ENCODE measurements at places on chromosomes 5 and 9.

GRCh38 chr5:109177227-109177626 lies 232.5 kb downstream of the PJA2 start:
- DNase-seq = no peak

- DNase-seq = no peak
Observed at GRCh38 chr5:129204525-129204924, 110.0 kb downstream of the ISOC1 start.

- DNase-seq = no peak
Observed at GRCh38 chr5:170749911-170750431, 33.6 kb upstream of the GABRP start.

DNA sequence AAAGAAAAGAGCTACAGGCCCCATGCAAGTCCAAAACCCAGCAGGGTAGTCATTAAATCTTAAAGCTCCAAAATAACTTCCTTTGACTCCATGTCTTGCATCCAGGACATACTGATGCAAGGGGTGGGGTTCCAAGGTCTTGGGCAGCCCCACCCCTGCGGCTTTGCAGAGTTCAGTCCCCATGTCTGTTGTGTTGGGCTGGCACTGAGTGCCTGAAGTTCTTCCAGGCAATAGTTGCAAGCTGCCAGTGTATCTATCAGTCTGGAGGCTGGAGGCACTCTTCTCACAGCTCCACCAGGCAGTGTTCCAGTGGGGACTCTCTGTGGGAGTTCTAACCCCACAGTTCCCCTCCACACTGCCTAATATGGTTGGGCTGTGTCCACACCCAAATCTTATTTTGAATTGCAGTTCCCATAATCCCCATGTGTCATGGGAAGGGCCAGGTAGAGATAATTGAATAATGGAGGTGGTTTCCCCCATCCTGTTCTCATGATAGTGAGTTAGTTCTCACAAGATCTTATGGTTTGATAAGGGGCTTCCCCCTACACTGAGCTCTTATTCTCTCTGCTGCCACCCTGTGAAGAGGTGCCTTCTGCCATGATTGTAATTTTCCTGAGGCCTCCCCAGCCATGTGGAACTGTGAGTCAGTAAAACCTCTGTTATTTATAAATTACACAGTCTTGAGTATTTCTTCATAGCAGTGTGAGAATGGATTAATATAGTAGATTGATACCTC lies 237.5 kb upstream of the ADRA1B start:
- no peak for DNase-seq

DNA sequence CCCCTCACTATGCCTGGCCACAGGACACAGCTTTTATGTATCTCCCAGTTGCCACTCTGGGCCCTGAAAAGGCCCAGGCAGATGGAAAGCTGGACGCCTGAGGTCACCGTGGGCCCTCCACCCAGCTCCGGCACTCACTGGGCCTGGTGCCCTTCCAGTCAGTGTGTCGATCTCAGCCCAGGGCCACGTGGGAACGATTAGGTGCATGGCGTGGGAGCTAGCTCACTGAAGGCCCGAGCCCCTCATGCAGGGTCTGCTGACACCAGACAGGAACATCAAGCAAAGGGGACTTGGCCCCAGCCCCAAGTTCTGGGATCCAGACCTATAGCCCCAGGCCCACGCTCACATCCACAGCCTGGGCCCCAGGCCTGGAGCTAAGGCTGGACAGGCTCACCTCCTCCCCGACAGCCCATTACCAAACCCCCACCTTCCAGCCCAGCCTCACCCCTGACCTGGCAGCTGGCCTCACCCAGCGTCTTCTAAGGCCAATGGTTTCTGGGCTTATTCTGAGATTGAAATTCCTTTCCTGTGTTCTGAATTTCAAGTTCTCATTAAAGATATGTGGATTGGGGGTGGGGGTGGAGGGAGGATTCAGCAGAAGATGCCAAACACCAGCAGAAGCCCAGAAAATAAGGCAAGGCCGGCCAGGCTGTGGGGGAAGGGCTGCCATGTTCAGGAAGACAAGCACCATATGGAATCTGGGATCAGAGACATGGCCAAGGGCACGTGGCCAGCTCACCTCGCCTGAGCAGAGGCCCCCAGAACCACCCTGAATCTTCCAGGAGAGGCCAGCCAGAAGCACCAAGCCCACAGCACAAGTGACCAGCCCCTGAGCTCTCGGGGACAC lies 74.5 kb downstream of the ADAMTS2 start:
- DNase-seq = no peak

- DNase-seq = no peak
Observed at GRCh38 chr9:19828576-19829109, 39.8 kb upstream of the SLC24A2 start.

GRCh38 chr5:134079748-134080581 lies 34.5 kb upstream of the TCF7 start:
- DNase-seq = no peak

- DNase-seq = no peak
Observed at GRCh38 chr5:138111937-138112336, 27.3 kb downstream of the NME5 start.

DNA sequence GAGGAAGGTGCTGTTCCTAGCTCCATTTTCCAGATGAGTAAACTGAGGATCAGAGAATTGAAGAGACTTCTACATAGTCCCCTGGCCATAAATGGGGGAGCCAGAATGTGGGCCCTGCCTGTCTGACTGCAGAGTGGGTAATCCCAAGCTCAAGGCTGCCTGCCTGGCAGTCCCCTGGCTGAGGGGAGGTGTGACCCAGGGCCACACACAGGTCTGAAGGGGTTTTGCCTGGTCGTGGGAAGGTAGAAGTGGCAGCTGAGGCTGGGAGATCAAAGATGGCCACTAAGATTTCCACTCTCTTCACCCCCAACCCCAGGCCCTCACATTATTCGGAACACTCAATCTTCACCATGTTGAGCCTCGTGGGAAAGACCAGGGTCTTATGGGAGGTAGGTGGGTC lies 176.3 kb downstream of the MACROH2A1 start:
- DNase-seq = no peak

DNA sequence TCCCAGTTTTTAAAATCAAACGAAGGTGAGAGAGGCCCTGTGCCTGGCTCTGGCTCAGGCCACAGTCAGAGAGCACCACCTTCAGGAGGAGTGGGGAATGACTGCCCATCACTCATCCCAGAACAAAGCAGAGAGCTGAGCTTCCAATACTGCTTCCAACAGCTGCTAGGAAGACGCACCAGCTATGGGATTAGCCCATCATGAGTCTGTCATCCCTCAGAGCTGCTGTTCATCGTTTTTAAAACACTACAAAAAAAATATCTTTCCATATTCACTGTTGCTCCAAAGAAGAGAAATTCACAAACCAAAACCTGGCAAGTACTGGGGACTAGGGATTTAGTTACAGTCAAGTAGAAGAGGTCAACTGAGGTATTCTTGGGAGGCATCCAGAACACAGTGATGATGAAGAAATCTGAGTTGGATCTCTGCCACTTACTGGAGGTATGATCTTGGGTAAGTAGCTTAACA lies 102.4 kb downstream of the CDK5RAP2 start:
- peak; percentile 27 for DNase-seq

GRCh38 chr5:31845361-31845760 lies 206.4 kb downstream of the PDZD2 start:
- no peak for DNase-seq

DNA sequence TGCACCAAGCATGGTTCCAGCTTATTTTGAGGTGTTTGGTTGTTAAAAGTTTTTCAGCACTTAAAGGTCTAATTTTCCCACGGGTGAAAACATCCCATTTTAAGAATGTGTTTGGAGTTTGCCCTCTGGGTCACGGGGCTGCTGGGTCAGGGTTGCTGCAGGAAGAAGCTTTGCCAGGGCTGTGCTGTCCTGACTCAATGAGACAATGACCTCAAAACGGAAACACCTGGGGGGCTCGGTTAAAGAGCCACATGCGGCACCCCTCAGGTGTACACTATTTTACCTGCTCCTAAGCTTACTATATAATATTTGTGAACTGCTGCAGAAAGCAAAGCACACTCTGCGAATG lies 27.6 kb downstream of the UBE2QL1 start:
- DNase-seq = no peak

DNA sequence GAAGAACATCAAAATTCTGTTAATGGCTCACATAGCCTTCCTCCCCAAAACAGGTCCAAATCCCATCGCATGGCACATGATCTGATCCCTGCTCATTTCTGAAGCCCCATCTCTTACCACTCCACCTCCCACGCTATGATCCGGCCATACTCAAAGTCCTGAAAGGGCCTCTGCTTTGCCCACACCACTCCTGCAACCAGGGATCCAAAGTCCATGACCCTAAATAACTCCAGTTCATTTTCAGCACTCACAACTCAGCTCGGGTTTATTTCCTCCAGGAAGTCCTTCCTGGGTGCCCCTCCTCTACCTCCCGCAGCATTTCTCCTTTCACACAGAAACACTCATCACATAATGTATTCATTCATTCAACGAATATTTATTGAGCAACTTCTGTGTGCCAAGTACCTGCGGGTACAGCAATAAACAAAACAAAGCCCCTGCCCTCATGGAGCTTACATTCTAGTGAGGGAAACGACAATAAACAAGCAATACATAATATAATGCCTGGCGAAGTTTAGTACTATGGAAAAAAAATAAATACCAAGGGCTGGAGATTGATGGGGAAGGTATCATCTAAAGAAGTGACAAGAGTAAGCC lies 2.7 kb downstream of the TTLL11 start:
- DNase-seq = no peak

DNA sequence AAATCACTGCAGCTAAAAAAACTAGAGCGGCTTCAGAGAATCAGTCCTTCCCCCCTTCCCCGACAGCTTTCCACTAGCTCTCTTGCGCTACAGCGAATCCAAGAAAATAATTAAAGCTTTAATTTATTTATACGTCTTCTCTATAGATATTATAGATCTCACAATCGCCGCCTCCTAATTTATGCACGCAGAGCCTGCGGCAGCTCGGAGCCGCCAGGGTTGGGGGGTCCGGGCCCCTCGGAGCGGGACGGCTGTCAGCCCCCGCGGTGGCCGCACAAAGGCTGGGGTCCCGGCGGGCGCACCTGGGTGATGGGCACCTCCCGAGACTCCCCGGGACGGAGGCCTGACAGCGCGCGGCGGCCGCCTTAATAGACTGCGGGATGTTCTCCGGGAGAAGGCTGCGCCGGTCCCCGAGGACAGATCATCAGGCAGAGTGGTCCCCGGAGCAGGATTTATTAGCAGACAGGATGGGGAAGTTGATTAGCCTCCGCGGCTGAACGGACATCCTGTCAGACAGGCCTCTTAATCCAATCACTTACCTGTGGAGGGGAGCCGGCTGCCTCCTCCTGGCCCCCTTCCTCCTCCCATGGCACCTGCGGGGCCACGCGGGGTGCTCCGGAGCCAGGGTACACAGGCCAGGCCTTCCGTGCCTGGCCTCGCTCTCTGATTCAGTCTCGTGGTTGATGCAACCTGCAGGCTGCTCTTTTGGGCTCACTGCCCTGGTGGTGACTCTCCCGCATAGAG lies 166.8 kb downstream of the MELK start:
- no peak for DNase-seq

DNA sequence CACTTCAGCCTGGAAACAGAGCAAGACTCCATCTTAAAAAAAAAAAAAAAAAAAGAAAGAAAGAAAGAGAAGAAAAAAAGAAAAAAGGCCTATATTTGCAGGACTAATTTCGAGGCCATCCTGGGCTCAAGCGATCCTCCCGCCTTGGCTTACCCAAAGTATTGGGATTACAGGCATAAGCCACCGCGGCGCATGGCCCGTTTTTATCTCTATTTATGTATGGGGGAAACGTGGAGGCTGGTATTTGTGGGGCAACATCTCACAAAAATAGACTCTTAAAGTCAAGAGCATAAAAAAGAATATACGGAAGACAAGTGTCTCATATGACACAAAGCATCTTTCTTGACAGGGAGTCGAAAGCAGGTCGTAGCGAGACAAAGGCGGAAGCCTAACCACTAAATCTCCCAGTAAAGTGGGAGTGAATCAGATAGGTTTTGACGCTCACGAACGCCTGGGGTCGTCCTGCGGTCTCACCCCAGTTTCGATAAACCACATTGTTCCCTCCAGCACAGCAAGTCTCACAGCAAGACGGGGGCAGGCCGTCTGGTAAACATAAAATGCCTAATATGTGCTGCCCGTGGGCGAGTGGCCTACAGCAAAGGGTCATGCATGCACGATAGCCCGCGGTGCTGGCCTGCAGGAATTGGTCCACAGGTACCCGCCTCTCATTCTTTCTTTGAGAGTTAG lies 1.8 kb upstream of the TRIM41 start:
- DNase-seq = no peak

DNA sequence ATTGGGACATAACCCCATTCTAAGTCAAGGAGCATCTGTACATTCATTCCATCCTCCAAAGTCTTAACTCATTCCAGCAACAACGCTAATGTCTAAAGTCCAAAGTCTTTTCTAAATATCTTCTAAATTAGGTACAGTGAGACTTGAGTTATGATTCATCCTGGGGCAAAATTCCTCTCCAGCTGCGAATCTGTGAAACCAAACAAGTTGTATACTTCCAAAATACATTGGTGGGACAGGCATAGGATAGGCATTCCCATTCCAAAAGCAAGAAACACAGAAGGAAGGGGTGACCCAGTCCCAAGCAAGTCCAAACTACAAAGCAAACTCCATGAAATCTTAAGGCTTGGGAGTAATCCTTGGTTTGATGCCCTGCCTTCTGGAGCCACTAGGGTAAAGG lies 97.6 kb upstream of the FANCC start:
- no peak for DNase-seq

- no peak for DNase-seq
Observed at GRCh38 chr5:80933036-80933435, 27.1 kb upstream of the RASGRF2 start.

- DNase-seq = no peak
Observed at GRCh38 chr5:96627792-96628398, 34.3 kb upstream of the CAST start.

DNA sequence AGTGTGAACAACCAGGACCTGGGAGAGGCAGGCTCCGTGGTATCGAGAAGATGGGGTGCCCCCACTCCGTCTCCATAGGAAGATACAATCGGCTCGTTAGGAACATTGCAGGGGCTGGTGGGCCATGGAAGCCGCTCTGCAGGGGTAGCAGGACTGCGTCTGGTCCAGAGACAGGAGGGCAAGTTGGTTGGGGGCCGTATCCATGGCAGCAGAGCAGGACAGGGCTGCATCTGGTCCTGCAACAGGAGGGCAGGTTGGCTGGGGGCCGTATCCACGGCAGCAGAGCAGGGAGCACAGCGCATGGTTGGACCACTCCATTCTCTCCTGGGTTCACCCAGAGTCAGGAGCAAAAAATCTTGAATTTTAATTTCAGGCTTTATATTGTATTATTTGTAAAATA lies 98.2 kb downstream of the ANKRD33B start:
- DNase-seq = no peak

DNA sequence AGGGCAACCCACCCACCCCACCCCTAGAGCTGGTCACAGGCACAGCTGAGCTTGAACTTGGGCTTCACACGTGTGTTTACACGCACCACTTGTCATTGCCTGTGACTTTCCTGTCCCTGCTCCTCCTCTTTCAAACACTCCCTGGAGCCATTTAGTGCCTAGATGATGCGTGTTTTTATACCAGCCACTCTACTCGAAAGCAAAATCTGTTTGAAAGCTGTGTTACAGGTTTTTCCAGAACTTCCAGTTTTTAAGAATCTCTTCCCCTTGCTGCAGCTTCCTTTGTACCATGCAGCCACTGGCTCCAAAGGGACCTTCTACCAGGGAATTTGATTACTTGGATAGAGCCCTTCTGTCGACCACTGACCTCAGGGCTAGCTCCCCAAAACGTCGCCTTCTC lies 78.8 kb upstream of the SPRY4 start:
- no peak for DNase-seq

Data from substantia nigra (tissue), 51 donors.